ENCODE measurements at places on chromosomes 4 and X.

- DNase-seq = no peak
Measured at GRCh38 chr4:183758758-183759447, 99.8 kb downstream of the TRAPPC11 start.

DNA sequence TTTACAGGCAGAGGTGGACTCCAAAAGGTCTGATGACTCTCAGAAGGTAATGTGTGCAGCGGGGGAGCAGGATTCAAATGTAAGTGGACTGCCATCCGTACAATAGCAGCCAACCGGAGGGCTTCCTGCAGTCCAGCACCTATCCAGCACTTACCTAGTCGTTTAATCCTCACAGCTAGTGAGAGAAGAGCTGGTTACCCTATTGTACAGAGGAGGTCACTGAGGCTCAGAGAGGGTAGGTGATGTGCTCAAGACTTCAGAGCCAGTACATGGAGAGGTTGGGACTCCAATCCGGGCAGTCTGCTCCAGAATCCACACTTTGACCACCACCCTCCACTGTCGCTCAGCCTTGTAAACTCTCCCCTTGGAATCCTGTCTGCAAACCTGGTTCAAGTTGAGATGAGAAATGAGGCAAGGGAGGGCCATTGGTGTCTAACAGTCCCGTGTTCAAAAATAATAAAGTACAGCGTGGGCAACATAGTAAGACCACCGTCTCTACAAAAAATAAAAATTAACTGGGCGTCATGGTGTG lies 22.5 kb upstream of the JAKMIP1 start:
- DNase-seq = no peak

DNA sequence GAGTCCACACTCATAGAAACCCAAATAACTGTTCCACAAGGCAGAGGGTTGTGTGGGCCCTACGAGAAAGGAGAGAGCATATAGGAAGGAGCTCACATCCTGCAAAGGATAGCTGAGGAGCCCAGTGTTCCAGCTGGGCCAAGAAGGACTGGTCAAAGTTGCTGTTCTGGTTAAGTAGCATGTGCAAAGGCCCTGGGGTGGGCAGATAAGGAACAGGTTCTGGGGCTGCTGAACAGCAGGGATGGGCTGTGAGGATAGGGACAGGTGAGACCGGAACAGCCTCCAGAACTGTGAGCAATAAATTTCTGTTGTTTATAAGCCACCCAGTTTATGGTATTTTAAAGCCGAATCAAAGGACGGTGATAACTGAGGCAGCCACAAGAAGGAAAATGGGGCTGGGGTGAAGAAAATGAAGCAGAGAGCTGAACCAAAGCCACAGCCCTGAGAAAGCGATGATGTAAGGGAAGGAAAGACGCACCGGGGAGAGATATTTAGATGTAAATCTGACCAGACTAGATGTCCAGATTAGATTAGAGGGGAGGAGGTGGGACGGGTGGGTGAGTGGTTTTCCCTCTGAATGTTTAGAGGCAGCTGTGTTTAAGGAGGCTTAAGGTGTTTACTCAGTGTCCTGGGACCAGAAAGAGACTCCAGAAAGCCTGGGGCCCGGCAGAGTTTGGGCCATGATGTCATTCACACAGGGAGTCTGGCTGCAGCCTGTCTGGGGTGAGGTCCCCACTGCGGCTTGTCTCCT lies 180.8 kb upstream of the BCOR start:
- DNase-seq = peak; percentile 76

- DNase-seq = peak; percentile 12
Measured at GRCh38 chrX:17299206-17299605, 75.8 kb upstream of the NHS start.

- peak; percentile 63 for DNase-seq
Measured at GRCh38 chrX:331151-331824, 12.7 kb upstream of the GTPBP6 start.

- peak; percentile 59 for DNase-seq
Measured at GRCh38 chrX:122869171-122869570, 314.9 kb upstream of the GRIA3 start.

DNA sequence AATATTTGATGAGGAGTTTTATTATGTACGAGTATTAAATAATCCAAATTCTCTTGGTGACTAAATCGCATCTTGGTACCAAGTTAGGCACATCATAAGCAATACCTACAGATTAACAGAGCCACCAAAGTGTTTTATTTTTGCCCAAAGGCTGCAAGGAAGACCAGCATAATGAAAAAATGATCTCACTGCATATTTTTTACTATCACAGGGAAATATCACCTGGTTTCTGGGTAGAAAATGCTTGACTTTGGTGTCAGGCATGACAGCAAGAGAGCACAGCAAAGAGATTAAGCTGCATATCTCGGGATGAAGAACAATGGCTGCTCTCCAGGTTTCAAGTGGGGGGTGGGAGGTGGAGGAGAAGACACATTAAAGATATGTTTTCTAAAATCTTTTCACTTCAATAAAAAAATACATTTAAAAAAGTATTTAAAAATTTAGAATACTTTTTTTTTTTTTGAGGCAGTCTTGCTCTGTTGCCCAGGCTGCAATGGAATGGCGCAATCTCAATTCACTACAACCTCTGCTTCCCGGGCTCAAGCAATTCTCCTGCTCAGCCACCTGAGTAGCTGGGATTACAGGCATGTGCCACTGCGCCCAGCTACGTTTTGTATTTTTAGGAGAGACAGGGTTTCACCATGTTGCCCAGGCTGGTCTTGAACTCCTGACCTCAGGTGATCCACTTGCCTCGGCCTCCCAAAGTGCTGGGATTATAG lies 86.1 kb downstream of the FRYL start:
- DNase-seq = no peak

DNA sequence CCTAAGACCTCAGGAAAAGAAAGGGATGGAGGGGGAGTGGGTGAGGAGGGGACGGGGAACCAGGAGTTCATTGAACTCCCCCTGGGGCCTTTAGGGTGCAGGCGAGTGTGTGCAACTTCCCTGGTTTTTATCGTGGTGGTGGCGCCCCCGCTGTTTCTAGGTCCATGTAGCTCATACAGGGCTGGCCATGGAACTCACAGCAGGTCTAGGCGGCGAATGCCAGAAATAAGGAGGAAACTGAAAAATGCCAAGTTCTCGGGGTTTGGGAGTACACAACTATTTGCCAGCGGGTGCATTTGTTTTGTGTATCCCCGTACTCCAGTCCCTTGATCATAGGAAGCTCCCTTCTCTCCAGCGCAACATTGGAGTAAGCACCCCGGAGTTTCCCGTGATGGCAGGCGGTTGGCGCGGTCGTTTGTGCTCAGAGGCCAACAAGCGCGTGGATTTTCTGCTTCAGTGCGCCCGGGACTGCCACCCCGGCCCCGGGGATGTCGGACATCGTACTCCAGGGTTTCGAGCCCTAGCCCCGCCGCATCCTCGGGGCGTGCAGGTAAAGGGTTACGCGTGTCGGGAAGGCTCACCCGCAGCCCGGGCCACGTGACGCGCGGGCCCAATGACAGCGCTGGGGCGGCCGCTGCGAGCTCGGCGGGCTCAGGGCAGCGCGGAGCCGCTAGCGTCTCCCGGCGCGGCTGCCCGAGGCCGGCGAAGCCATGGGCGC lies 208.9 kb downstream of the NWD2 start:
- DNase-seq = peak; percentile 12

GRCh38 chr4:42482516-42483327 lies 85.4 kb downstream of the SHISA3 start:
- DNase-seq = peak; percentile 36

- peak; percentile 91 for DNase-seq
Measured at GRCh38 chr4:186676531-186677161, 47.0 kb downstream of the FAT1 start.

DNA sequence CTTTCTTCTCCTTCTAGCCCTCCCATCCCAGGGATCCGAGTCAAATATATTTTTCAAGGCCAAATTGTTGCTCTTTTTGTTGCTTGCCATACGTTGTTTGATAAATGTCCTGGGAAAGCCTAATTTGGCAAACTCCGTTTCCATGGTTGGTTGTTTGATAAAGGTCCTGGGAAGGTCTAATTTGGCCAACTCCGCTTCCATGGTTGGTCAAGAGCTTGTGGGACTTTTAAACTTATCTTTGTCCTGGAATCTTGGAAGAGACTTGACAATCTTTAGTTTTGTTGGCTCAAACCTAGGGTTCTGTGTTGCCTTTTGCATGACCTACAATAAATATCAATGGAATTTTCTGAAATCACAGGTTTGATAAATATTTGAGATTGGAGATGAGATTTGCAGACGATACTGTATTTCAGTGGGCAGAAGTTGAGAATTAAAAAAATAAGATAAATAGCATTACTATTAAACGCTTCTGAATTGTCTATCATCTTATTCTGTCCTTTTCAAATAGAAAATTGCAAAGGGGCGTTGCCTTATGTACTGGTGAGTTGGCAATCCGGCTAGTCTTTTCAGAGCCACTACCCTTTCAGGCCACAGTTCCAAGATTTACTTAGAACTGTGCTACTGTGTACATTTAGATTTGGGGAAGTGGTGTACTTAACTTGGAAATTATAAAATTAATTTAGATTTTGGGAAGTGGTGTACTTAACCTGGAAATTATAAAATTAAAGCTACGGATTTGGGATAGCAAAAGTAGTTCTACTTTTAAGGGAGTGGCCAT lies 804 bp downstream of the OSTC start:
- peak; percentile 67 for DNase-seq

GRCh38 chrX:112851161-112851779 lies 10.6 kb upstream of the AMOT start:
- no peak for DNase-seq

DNA sequence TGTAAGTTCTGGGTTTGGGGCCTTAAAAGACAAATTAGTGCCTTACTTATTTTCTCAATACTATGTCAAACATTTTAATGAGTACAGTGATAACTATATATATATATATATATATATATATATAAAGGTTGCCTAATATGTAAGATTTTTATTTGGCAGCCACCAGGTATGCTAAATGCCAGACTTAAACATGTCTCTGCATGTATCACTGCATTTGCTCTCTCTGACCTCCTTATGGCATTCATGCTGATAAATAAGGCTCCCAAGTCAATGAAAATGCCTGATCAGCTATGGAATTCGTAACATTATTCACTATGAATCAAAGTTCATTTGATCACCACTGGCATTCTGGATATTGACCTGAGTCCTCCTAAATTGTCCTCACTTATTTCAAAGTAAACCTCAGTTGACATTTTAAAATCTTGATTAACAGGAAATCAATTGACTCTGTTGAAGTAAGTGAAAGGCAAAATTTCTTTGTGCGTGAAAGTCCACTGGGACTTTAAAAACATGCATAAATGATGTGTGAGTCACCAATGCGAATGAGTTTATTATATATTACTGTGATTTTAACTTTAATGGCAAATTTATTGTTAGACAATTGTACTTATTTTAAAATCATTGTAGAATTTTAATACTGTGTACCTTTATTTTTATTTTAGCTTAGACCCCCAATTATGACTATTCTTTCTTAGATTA lies 29.2 kb upstream of the AREG start:
- no peak for DNase-seq

- DNase-seq = peak; percentile 27
Measured at GRCh38 chr4:41061482-41062185, 152.7 kb downstream of the APBB2 start.

DNA sequence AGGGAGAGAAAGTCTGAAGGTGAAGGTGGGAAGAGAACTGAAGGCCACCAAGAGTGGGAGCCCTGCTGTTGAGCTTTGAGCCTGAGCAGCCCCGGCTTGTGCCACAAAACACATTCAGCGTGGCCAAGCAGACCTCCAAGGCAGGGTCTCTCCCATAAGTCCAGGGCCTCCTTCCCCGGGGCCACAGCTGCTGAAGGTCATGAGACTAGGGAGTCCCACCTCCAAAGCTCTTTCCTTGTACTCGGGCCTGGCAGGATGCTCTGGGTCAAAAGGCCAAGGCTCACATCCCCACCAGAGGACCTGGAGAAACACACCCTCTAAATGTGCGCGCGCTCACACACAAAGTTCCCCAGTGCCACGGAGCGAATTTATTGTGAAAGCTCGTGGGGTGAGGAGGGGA lies 3.5 kb upstream of the ARHGAP4 start:
- DNase-seq = no peak

- DNase-seq = peak; percentile 30
Measured at GRCh38 chr4:127214016-127214415, 418.7 kb upstream of the INTU start.

DNA sequence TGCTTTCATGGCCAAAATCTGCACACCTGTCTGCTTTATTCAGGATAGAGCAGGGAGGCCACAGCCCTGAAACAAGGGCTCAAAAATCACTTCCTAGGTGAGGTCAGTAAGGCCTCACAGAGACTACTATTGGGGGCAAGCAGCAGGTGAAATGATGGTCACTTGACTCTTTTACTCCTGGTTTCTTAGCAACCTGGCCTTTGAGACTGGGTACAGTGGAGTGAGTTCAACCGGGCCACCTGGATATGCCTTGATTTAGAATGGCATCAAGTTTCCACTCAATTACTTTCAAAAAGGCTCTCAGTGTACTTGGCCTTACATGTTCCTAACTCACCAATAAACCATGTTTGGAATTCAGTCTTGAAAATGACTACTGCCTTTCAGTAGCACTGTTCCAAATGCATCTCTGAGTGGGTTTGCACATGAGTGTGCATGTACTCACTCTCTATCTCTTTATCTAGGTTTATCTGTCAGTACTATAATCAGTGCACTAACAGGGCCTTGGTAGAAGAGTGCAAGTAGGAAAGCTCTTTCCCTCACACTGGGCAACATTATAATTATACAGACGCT lies 388.2 kb downstream of the OPHN1 start:
- no peak for DNase-seq

- DNase-seq = no peak
Measured at GRCh38 chrX:153688911-153689590, 1.3 kb downstream of the SLC6A8 start.

GRCh38 chr4:30716158-30716557 lies 4.0 kb upstream of the PCDH7 start:
- peak; percentile 39 for DNase-seq

DNA sequence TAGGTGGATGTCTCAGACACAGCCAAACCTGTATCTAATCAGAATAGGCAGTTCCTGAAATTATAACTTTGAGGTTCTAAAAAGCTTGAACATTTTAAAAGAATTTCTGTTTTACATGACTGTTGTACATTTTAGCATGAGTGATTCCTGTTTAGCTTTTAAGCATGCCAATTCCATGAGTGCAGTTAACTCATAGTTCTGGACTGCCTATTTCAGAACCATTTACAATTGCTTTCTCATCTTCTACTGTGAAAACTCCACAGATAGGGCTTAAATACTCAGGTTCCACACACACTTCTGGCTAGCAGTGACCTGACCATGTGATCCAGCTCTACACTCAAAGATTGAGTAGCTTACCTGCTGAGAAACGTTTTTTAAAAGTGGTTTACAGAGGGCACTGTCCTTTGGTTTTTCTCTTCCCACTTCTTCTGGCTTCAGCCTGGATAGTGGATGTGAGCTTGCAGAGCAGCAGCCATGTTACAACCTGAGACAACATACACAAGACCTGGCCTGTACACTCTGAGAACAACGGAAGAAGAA lies 280.8 kb downstream of the ANKRD50 start:
- DNase-seq = peak; percentile 59

Data from fibroblast of upper back skin (primary cell).